ENCODE measurements at places on chromosomes 2 and 18. TPM values are rescaled to one million over a fixed set of nuclear protein-coding genes. Genes with fewer than 3 reads are reported as not detected.

DNA sequence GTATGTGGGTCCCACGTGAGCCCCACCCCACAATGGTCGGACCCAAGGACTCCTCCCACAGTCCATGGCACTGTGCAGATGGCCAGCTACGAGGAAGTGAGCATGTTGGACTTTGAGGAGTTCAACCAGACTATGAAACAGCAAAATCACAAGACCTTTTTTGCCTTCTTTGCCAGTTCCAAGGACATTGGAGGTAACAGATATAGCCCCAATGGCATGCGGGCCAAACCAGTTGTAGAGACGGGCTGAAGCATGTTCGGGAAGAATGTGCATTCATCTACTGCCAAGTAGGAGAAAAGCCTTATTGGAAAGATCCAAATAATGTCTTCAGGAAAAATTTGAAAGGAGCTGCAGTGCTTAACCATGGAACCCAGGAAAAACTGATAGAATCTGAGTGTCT is 12.6 kb downstream of the DNER start:
- no peak for DNase-seq

- no peak for DNase-seq
These were observed 90.2 kb downstream of the DGKD start for GRCh38 chr2:233444501-233444900.

Gene NEU2
- not detected for polyA plus RNA-seq

DNA sequence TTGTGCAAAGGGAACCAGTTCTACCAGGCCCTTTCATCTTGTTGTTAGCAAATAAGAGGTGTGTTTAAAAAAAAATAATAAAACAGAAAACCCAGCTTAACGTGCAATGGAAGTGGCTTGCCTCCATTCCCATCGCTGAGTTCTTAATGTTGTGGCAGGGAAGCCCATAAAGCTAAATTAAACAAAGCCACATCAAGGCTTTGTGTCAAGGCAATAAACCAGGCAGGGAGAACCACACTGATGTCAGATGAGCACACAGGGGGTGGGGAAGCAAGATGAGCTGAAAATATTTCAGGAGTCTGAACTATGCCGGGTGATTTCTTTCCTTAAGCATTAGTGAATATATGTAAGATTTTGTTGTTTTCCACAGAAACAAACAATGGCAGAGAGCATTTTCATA is 73.5 kb downstream of the PHLPP1 start:
- DNase-seq = no peak

DNA sequence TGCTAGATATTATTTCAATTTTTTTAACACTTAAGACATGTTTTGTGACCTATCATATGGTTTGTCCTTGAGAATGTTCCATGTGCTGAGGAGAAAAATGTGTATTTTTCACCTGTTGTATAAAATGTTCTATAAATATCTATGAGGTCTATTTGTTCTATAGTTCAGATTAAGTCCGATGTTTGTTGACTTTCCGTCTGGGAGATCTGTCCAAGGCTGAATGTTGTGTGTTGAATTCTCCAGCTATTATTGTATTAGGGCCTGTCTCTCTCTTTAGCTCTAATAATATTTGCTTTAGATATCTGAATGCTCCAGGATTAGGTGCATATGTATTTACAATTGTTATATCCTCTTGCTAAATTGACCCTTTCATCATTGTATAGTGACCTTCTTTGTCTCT is 144.1 kb downstream of the NYAP2 start:
- no peak for DNase-seq

Gene REG3A
- not detected for polyA plus RNA-seq

DNA sequence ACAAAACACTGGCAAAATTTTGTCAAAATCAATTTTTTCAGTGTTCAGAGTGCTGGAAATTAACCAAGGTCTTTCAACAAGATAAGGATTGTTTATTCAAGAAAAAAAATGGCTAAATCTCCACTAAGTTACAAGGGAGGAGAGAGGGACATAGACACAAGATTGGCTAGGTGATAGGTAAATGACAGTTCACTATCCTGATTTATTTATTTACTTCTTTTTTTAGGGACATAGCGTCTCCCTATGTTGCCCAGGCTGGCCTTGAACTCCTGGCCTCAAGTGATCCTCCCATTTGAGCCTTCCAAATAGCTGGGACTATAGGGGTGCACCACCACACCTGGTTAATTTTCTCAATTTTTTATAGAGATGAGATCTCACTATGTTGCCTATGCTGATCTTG is 3.7 kb upstream of the WDR33 start:
- no peak for DNase-seq

DNA sequence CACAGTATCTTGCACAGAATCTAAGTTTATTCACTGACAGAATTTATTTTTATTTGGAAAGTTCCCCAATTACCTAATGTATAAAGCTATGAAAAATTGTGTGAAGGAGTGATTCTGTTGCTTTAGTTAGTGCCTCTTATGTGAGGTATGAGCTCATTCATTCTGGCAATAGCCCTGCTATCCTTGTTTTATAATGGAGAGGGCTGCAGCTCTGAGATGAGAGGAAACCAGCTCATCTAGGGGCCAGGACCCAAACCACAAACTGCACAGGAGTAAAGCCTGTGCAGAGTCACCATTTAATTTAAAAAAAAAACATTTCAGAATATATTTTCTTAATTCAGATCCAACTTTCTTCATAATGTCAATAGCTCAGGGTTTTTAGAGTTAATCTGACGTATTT is 383.0 kb downstream of the TMEM182 start:
- DNase-seq = no peak

GRCh38 chr2:100998235-100998573 is 3.9 kb upstream of the RPL31 start:
- peak; percentile 18 for DNase-seq

Gene TMEM163
- polyA plus RNA-seq = 13.6 TPM

Gene BCL11A
- polyA plus RNA-seq = 29.9 TPM

GRCh38 chr2:239370403-239370802 is 30.4 kb downstream of the HDAC4 start:
- DNase-seq = no peak

- DNase-seq = no peak
These were observed 283.4 kb downstream of the CLIP4 start for GRCh38 chr2:29398384-29399237.

DNA sequence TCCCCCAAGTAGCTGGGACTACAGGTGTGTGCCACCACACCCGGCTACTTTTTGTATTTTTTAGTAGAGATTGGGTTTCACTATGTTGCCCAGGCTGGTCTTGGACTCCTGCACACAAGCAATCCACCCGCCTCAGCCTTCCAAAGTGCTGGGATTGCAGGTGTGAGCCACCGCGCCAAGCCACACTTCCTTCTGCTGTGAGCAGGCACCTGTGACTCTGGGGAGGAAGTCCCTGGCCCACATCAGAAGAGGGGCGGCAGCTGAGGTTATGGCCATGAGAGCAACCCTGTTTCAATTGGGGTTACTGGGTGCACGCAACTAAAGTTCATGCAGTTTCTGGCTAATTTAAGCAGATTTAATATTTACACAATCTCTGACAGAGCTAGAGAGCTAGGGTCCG is 91.0 kb downstream of the PLB1 start:
- no peak for DNase-seq

DNA sequence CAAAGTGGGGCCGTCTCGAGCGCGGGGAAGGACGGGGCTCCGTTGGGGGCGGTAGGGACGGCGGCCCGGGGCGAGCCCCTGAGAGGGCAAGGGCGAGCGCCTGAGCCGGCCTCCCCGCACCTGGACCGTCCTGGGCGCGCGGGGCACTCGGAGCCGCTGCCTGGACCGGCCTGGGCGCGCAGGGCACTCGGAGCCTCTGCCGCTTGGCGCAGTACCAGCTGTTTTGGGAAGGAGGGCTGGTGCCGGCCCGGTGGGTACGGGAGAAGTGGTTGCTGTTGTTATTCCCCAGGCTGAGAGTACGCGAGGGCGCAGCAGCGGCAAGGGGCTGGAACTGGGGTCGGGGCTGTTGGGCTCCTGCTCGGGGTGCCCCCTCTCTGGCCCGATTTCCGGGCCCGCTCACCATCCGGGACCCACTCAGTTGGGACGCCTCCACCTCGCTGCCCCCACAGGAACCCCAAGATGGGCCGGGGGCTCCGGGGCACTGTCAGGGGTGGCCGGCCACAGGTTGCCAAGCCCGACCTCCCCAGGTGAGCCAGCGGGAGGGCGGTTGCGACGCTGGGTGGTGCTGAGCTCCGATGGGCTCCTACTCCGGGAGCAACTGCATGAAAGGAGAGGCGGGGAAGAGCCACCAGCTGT is 579 bp downstream of the ARHGEF4 start:
- no peak for DNase-seq

GRCh38 chr2:202023198-202023903 is 10.3 kb upstream of the FZD7 start:
- DNase-seq = no peak

- DNase-seq = no peak
These were observed 69.5 kb upstream of the PSMD14 start for GRCh38 chr2:161238560-161239325.

Gene VIT
- polyA plus RNA-seq = 0.19 TPM

DNA sequence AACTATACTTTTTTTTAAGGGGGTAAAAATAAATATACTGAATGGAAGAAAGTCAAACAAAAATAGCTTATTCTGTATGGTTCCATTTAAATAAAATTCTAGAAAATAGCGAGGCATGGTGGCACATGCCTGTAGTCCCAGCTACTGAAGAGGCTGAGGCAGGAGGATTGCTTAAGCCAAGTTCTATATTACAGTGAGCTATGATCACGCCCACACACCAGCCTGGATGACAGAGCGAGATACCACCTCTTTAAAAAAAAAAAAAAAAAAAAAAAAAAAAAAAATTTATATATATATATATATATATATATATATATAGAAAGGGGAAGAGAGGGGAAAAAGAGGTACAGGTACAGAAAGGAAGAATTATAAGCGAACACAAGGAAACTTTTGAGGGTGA is 77.7 kb downstream of the MEMO1 start:
- DNase-seq = no peak

- no peak for DNase-seq
These were observed 128.9 kb upstream of the SATB2 start for GRCh38 chr2:199586646-199587045.

Gene RESP18
- not detected for polyA plus RNA-seq

DNA sequence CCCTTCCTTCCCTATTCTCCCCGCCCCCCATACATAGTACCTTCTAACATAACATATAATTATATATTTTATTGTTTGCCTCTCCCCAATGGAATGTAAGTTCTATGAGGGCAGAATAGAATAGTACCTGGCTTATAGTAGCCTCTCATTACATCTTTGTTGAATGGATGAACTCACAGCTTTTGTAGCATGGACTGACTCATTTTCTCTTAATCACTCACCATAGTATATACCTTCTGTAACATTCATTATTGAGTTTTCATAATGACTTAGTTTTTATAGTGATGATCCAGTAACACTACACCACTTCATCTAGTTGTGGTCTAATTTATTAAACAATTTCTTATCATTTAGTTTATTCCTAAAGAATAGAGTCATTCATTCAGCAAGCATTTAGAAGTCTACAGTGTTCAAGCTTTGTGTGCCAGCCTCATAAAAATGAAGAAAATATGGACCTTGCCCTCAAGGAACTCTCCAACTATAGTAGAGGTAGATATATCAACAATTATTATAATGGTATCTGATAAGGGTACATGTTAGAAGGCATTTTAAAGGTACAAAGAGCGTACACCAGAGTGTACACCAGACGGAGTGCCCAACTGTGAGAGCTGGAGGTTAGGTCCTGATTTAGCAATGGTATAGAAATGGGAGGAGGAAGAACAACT is 31.1 kb downstream of the NCOA1 start:
- DNase-seq = no peak

Gene ORC2
- 24.3 TPM for polyA plus RNA-seq

GRCh38 chr2:185215497-185215896 is 523.1 kb upstream of the FSIP2 start:
- no peak for DNase-seq

GRCh38 chr18:25729072-25729471 is 361.3 kb downstream of the SS18 start:
- no peak for DNase-seq

Gene CCDC148
- 5.4 TPM for polyA plus RNA-seq

Measured in right lung (tissue), 10 donors.